ENCODE measurements at places on chromosomes 2 and 18.

DNA sequence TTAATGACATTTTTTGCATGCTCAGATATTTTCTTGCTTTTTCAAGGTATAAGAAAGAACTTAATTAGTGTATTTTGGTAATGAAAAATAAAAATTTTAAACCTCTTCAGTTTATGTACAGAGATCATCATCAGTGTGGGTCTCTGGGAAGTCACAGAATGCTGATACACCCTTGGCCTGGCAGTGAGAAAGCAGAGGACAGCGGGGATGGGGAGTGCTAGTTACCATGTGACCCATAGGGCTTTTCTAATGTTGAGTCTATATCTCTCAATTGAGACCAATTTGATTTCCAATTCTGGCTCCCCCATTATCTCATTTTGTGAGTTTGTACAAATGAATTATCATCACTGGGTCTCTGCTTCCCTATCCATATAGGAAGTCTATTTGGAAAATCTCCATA lies 305.7 kb downstream of the CYRIA start:
- no peak for DNase-seq

- DNase-seq = no peak
Observed at GRCh38 chr18:37464257-37464656, 101.3 kb downstream of the CELF4 start.

DNA sequence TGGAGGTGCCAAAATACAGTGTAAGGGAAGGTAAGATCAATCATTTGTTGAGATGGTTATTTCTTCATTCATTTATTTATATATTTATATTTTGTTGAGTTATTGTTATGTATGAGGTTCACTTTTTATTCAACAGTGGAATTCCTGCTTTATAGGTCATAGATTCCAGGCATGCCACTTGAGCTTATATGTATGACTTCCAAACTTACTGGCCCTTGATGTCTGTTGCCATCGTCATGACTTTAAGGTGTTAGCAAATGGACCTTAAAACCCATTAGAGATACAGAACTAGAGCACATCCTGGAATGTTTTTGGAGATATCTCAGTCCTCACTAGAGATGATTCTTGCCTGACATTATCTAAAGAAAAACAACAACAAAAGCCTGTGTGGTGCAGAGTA lies 25.9 kb downstream of the CCDC85A start:
- no peak for DNase-seq

- no peak for DNase-seq
Observed at GRCh38 chr18:1663879-1664705, 759.4 kb downstream of the ADCYAP1 start.

- DNase-seq = no peak
Observed at GRCh38 chr2:147495734-147496133, 349.1 kb upstream of the ACVR2A start.

DNA sequence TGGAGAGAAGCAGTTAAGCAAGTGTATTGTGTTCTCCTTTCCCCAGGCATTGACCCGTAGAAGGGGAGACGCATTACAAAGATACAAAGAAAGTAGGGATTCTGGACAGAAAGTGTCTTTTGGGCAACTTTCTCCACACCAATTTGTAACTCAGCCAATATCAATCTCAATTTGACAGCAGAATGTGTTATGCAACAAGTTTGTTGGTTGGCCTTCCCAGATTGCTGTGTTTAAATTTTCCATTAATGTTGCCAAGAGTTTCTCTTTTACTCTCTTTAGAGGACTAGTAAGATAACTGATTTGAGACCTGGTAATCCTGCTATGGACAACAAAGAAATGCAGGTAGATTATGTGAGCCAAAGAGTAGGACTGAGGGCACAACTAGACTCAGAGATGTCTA lies 279.6 kb downstream of the ZNF804A start:
- DNase-seq = no peak

DNA sequence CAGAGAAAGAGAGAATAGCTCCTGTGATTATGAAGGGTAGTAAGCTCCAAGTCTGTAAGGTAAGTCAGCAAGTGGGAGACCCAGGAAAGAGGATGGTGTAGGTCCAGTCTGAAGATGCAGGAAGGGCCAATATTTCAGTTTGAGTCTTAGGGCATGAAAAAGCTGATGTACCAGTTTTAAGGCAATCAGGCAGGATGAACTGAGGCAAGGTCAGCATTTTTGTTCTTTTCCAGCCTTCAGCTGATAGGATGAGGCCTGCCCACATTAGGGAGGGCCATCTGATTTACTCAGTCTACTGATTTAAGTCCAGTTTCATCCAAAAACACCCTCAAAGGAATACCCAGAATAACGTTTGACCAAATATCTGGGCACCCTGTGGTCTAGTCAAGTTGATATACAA lies 347.3 kb downstream of the CMPK2 start:
- no peak for DNase-seq

GRCh38 chr18:48338915-48339314 lies 70.3 kb downstream of the ZBTB7C start:
- no peak for DNase-seq

- no peak for DNase-seq
Observed at GRCh38 chr2:46909150-46909549, 6.5 kb downstream of the MCFD2 start.

- DNase-seq = no peak
Observed at GRCh38 chr2:234348081-234348480, 148.8 kb downstream of the ARL4C start.

GRCh38 chr2:49067971-49068370 lies 86.3 kb downstream of the FSHR start:
- no peak for DNase-seq

DNA sequence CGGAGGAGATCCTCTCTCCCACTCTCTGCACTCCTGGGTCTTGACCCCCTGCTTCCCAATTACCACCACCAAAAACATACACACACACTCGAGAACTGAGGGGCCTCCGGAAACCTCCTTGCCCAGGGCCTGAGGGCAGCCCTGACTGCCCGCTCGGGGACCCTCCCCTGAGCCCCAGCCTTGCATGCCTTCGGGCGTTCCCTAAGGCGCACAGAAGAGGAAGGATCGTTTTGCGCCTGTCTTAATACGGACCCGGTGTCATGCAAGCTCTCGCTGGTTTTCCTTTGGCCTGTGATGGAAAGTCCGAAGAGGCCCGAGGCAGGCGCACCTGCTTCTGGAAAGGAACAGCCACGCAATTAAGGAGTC lies 19.8 kb downstream of the POU3F3 start:
- DNase-seq = no peak

DNA sequence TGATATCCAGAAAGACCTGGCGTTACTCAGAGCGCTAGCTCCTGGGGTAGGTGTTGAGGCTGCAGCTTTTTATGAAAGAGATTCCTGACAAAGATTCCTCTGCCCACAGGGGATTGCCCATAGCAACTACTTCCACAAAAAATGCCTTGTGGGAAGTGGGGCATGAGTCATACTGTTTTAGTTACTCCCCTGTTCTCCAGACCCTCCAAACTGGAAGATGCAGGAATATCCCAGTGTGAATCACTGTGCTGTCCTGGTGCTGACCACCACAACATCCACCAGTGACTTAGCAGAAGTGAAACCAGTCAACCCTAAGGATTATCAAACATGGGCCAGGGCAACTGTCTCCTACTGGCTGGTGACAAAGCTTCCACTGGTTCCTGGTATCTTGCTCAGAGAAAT lies 61.8 kb downstream of the CDH2 start:
- DNase-seq = no peak

GRCh38 chr2:226137201-226137811 lies 662.3 kb downstream of the IRS1 start:
- no peak for DNase-seq

DNA sequence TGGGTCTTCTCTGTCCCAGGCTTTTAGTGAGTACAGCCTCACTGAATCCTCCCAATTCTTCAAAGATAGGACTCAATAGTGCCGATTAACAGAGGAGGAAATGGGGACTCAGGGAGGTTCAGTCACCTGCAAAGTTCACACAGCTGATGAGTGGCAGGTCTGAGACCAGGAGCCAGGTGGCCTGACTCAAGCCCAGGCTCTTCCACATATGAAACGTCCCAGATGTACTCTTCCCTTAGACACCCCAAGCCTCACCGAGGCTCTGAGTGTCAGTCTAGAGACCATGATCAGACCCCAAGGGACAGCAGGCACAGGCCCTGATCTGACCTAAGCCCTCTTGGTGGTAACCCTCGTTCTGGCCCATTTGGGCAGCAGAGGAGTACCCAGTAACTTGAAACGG lies 115.2 kb downstream of the INHBB start:
- no peak for DNase-seq

DNA sequence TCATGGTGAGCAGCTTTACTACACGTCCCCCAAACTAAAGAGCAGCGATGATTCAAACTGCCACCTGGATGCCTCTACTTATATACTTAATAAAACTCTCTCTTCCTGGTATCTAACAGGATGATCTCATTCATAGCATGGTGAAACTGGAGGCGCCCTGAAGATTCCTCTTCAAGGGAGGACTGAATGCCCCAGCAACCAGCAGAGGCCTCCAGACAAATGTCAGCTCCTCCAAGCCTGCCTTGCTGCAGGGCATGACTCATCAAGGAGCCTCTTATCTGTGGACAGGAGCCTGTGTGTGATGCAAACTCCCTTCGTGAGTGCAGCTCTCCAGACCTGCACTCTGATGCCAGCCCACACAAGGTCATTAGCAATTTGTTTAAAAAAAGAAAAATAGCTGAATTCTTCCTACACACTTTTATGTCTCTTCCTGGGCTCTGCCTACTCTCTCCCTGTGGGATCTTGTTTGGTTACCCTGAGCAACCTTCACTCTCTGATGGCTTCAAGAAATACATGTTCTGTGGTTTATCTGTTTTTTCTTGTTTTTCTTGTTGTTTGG lies 30.2 kb downstream of the LONRF2 start:
- DNase-seq = no peak

GRCh38 chr2:7048762-7049294 lies 131.6 kb downstream of the RNF144A start:
- no peak for DNase-seq

- DNase-seq = no peak
Observed at GRCh38 chr2:190846746-190847145, 33.9 kb upstream of the GLS start.

DNA sequence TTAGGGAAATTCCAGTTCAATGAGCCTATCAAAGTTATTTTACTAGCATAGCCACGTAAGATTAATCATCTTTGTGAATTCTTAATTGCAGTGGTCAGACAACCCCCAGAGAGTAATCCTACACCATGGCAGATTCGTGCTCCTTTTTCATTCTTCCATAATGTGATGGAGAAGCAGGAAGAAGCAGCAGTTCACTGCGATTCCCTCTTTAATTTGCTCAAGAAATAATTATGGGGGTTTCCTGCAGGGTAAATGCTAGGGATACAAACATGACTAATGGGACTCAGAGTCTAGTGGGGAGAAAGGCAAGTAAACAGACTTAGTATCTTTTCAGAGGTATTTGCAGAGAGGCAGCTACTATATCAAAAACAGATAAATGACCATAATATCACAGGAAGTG lies 175.8 kb upstream of the HNRNPA3 start:
- no peak for DNase-seq

GRCh38 chr2:219327719-219328118 lies 4.8 kb downstream of the RESP18 start:
- no peak for DNase-seq

DNA sequence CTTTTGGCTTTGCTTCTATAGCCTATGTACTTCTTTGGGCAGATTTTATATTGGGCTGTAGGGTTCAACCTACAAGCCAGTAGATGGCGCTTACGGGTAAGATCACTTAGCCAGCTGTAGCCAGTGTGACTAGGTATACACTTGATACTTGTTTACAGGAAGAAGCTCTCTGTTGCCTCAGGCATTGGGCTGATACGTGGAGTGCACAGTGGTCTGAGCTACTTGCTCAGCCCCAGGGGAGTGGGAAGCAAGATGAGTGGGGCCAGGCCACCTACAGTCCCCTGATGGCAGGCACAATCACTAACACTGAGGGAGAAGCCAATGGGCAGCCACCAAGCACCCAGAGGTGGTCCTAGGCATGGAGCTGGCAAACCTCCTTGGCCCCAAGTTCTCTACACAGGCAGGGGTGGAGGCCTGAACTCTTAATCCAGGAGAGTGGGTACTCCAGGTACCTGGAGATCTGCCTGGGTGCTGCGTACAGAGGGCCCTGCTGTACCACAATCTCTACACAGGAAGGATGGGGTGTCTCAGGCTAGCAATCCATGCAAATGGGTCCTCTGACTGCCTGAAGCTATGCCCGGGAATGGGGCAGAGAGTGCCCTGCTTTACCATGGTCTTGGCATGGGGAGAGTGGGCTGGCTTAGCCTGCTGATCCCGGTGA lies 122.2 kb downstream of the NCOA1 start:
- DNase-seq = no peak

- DNase-seq = no peak
Observed at GRCh38 chr2:150188177-150188576, 299.3 kb downstream of the RND3 start.

DNA sequence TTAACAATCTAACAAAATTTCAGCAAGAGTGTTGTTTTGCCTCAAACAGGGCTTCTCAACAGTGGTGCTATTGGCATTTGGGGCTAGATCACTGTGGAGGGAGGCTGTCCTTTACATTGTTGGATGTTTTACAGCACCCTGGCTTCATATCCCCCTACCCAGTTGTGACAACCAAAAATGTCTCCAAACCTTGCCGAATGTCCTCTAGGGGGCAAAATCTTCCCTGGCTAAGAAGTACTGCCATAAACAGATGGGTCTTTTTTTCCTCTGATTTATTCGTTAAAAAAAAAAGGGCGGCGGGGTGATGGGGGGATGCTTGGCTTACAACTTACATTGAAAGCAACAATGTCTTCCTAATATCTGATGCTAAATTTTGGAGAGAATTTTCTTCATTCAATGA lies 207.6 kb upstream of the CCDC150 start:
- DNase-seq = no peak

DNA sequence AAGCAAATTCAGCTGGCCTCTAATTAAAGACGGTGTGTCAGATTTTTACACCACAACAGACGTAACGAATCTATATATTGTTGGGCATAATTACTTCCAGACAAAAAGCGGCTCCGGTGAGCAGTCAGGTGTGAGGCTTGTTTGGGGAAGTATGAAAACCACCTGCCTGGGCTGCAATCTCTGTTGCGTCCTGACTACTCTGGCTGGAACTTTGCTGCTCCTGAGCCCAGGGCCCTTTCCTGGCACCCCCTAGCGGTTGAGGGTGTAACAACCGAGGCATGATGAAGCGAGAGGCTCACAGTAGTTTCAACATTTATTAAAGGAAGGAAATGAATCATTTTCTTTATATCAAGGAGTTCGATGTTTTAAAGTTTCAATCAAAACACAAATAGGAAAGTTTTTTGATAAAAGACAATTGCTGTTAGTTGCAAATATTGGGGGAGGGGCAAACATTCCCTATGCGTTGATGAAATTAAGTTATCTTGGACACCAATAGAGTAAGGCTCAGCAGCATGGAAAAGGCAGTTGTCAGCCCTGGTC lies 10.6 kb upstream of the ITGB6 start:
- DNase-seq = peak; percentile 40

DNA sequence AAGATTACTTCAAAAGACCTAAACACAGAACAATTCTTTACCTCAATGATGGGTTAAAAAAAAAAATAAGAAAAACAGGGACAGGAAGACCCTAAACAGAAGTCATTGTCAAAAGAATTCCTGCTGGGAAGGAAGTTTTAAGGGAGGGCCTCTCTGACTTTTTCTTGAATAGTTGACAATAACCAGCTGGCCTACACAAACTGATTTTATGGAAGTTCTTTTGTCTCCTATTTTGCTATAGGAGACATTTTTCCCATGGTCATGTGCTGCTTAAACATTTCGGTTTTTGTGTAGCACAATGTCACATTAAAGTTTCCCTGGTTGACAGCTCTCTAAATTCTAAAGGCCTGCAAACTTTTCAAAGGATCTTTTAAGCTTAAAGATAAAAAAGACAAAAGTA lies 55.3 kb downstream of the RFTN2 start:
- DNase-seq = no peak
